GM13976 (cell line): ENCODE measurements at places on chromosomes 3 and 15.
A peak's percentile ranks its signal among the peaks of the same experiment; 100 is the strongest.

DNA sequence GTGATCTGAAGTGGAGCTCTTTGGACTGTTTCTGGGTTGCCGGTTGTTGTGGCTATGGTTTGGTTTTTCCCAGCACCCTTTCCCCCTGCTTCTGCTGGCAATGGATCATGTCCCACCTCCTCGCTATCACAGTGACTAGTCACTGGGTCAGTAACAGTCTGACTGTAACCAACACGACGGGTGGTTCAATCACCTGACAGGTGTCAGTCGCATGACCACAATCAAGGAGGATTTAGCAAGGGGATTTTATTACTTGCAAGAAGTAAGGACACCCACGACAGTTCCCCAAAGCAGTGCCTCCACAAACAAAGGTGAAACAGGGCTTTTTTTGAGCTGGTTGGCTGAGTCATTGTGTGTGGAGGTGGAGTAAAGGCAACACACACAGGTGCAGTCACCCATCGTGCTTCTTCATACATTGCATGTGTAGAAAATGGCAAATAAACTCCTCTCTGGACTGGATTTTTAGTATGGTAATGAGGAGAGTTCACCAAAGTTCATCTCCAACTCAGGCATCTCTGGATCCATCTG, 58.8 kb upstream of the FAM3D start:
- DNase-seq, result no peak

GRCh38 chr3:124318014-124318413, 326.1 kb upstream of the ROPN1 start:
- no peak for DNase-seq

- DNase-seq, result no peak
Observed at GRCh38 chr3:186224041-186224610, 115.2 kb upstream of the ETV5 start.

GRCh38 chr3:37887062-37887461, 25.4 kb downstream of the CTDSPL start:
- no peak for DNase-seq

GRCh38 chr3:126033051-126033745, 50.7 kb downstream of the SLC41A3 start:
- no peak for DNase-seq

DNA sequence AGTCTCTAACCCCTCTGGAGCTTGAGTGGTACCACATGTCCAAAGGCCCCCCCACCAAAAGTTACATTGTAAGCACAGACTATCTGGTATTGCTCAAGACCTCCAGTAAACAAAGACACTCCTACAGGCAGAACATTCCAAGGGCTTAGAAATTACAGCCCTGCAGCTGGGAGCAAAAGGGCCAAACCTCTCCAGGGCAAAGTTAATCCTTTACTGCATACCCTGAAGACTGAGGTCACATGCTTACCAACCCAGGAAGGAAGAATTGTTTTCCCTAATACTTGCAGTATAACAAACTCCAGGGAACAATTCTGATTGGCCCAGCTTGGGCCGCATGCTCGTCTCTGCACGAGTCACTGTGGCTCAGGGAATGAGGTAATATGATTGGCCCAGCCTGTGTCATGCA, 266.1 kb upstream of the NR2F2 start:
- DNase-seq, result no peak

- DNase-seq, result peak; percentile 59
Observed at GRCh38 chr15:51499379-51499976, 123.1 kb downstream of the DMXL2 start.

- no peak for DNase-seq
Observed at GRCh38 chr3:156847752-156848448, 21.7 kb downstream of the LEKR1 start.

DNA sequence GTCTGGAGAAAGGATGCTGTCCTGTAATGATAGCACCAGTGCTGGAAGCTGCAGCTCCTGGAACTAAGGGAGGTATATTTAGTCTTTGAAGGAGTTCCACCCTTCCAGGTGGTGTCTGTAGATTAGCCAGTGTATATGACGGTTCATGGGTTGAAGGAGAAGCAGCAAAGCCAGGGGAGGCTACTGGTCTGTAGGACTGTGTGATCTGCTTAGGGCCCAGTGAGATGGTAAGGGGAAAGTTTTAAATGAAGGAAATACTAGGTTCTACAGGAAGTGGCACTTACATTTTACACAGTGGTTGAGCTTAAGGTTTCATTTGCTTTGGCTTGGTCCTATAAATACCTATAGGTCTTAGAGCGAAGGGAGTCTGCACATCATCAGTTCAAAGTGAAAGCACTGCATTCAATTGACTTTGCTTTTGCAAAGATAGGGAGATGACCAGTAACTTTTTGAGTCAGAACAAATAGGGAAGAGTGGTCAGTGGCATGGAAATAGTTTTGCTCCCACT, 5.6 kb downstream of the SLC25A38 start:
- DNase-seq, result peak; percentile 74

- no peak for DNase-seq
Observed at GRCh38 chr3:49476563-49476962, 6.5 kb downstream of the DAG1 start.

GRCh38 chr15:59516655-59517461, 78.9 kb downstream of the FAM81A start:
- DNase-seq, result peak; percentile 50

GRCh38 chr3:133792171-133792763, 13.3 kb upstream of the SRPRB start:
- DNase-seq, result no peak

- no peak for DNase-seq
Observed at GRCh38 chr3:32303399-32303747, 64.9 kb downstream of the CMTM8 start.

DNA sequence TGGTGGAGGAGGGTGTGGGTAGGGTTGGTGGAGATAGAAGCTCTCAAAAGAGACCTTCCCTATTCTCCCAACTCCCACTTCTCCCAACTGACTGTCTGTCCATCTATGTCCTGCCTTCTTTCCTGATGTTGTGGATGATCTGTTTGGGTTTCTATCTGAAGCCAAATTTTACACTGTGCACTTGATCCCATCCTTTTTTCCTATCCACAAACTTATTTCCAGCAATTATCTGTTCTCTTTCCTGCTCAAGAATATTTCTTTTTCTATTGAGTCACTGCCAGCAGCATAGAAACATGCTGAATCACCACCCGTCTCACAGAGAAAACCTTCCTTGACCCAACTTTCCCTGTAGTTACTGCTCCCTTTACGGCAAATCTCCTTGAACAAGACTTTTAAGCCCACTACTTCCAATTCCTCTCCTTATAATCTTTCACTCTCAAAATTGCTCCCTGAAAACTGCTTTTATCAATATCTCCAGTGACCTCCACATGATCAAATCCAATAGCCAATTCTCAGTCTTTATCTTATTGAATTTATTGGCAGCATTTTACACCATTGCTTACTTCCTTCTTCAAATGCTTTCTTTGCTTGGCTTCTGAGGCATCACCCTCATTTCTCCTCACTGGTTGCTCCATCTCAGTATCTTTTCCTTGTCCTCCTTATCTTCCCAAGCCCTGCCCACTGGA, 141.2 kb upstream of the SLC7A14 start:
- no peak for DNase-seq

DNA sequence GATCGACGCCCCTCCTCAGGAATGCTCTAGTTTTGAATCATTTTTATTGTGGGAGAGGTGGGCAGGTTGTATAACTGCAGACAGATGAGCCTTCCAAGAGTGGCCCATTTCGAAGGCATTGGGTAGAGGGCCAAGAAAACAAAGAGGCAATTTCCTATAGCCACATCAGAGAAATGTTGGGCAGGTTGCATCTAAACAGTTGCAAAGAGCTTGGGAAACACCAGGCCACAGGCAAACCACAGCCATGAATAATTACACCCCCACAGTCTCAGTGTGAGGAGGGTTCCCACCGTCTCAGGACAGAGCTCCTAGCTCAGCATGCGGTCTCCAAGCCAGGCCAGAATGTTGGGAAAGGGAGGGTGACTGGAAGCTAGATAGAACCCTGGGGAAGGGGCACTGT, 257.3 kb downstream of the ABHD5 start:
- no peak for DNase-seq

- DNase-seq, result no peak
Observed at GRCh38 chr3:22450786-22451400, 699.9 kb upstream of the ZNF385D start.

DNA sequence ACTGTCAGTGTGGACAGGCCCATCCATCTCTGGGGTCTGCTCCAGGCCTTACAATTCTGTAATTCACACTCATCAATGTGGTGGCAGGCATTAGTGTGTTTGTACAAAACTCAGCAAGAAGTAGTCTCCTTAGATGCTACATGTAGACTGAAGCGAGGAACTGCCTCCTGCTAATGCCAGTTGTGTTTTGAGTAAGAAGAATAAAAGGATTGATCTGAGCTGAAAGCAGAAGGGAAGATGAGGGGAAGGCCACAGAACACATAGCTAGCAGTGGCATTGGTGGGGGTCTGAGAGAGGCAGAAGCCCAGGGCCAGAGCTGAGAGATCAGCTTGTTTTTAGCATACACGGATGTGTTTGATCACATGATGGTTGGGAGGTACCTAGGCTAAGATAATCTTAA, 144.1 kb downstream of the TIGIT start:
- no peak for DNase-seq

GRCh38 chr15:25785641-25786025, 77.5 kb downstream of the ATP10A start:
- no peak for DNase-seq

DNA sequence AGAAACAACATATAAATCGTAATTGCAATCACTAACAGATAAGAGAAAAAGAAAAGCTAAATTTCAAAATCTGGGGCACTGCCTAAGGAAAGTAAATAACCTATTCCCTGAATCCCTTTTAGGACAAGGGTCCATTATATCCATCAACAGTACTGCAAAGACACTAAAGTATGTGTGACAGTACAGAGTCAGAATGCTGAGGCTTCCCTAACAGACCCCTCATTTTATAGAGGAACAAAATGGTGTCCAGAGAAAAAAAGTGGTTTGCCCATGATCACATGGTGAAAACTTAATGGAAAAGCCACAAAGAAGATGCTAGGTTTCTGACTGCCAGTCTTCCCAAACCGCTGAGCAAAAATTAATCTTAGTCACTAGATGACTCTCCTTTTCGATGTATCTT, 93.8 kb downstream of the DHX30 start:
- no peak for DNase-seq

DNA sequence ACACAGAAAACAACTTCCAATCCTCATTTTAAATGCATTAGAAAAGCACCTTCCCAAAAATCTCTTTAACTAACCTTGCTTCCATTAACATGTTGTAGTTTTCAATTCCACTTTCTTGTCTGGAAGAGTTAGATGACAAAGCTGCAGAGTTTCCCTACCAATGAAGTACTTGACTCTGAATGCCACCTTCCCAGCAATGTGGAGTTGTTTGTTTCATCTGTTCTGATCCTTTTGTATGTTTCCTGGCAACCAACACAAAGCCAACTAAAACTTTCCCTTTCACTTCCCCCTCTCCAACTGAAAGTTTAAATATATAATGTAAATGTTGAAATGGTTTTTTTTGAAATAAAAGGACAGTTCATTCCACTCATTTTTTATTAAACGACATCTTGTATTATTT, at the start of gene WDR49:
Gene WDR49 (minus strand): TSS at position 183 of the 400 bp plus-strand sequence. CDS start 517 bp downstream, outside the sequence.
- DNase-seq, result peak; percentile 15

- DNase-seq, result no peak
Observed at GRCh38 chr3:141070727-141071357, 19.7 kb downstream of the SPSB4 start.

GRCh38 chr3:146626403-146627122, 21.4 kb upstream of the PLSCR5 start:
- no peak for DNase-seq

GRCh38 chr3:69384326-69384725, 1.6 kb downstream of the FRMD4B start:
- no peak for DNase-seq

- no peak for DNase-seq
Observed at GRCh38 chr15:80996247-80996646, 4.5 kb upstream of the TLNRD1 start.

DNA sequence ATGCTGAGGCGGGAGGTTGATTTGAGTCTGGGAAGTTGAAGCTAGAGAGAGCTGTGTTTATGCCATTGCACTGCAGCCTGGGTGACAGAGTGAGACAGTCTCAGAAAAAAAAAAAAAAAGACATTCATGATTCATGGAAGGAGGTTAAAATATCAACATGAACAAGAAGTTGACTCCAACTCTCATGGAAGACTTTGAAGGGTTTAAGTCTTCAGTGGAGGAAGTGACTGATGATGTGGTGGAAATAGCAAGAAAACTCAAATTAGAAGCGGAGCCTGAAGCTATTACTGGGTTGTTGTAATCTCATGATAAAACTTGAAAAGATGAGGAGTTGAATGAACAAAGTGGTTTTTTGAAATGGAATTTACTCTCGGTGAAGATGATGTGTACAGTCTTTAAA, 491.8 kb downstream of the SQOR start:
- DNase-seq, result no peak

DNA sequence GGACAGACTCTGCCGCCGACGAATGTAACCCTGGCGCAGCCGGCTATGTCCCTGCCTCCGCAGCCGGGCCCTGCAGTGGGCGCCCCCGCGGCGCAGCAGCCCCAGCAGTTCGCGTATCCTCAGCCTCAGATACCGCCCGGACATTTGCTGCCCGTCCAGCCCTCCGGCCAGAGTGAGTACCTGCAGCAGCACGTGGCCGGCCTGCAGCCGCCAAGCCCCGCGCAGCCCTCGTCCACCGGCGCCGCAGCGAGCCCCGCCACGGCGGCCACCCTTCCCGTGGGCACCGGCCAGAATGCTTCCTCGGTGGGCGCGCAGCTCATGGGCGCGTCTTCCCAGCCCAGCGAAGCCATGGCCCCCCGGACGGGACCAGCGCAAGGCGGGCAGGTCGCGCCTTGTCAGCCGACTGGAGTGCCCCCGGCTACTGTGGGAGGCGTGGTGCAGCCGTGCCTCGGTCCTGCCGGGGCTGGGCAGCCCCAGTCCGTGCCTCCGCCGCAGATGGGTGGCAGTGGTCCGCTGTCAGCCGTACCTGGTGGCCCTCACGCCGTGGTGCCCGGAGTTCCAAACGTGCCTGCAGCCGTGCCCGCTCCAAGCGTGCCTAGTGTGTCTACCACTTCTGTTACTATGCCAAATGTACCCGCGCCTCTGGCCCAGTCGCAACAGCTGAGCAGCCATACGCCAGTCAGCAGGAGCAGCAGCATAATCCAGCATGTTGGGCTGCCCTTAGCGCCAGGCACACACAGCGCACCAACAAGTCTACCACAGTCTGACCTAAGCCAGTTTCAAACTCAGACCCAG, 2.4 kb downstream of the TSC22D2 start:
- peak; percentile 26 for DNase-seq

GRCh38 chr3:147246906-147247305, 159.4 kb downstream of the ZIC4 start:
- no peak for DNase-seq

- peak; percentile 8 for DNase-seq
Observed at GRCh38 chr15:42725331-42725903, 11.5 kb downstream of the CDAN1 start.

- no peak for DNase-seq
Observed at GRCh38 chr3:84567796-84568195, 391.0 kb upstream of the CADM2 start.

- DNase-seq, result no peak
Observed at GRCh38 chr3:154780263-154780662, 299.9 kb upstream of the MME start.
